ENCODE measurements at places on chromosomes 1 and 21. TPM values are rescaled to one million over a fixed set of nuclear protein-coding genes. Genes with fewer than 3 reads are reported as not detected.

The UTS2 gene
- not detected for total RNA-seq

The TCHH gene
- not detected for total RNA-seq

The KCNJ6 gene
- 4.2 TPM for total RNA-seq

The CYP4A22 gene
- not detected for total RNA-seq

The PTGS2 gene
- 1.5 TPM for total RNA-seq

GRCh38 chr1:83102630-83103071, 896.3 kb downstream of the TTLL7 start:
- no peaks in the 10 kb centered on the region for H3K27me3 ChIP-seq
- no peak overlapping the region for H3K27ac ChIP-seq
- H3K4me1 ChIP-seq = peaks cover 35% of the 10 kb centered on the region
- DNase-seq = no peak
- H3K4me3 ChIP-seq = no peak overlapping the region

- H3K4me1 ChIP-seq = peaks cover 23% of the 10 kb centered on the region
- H3K4me3 ChIP-seq = no peak overlapping the region
- no peak overlapping the region for H3K27ac ChIP-seq
- no peaks in the 10 kb centered on the region for H3K36me3 ChIP-seq
- no peaks in the 10 kb centered on the region for H3K27me3 ChIP-seq
Measured at GRCh38 chr1:8473121-8473875, 155.4 kb downstream of the SLC45A1 start.

- H3K36me3 ChIP-seq = peaks cover 14% of the 10 kb centered on the region
- peaks cover 87% of the 10 kb centered on the region for H3K4me1 ChIP-seq
- DNase-seq = no peak
- H3K27me3 ChIP-seq = no peaks in the 10 kb centered on the region
Measured at GRCh38 chr1:225595974-225596551, 56.9 kb downstream of the ENAH start.

- H3K4me3 ChIP-seq = peak overlapping the region; percentile 66
- H3K4me1 ChIP-seq = peaks cover 33% of the 10 kb centered on the region
- no peak overlapping the region for H3K27ac ChIP-seq
- peaks cover 5% of the 10 kb centered on the region for H3K36me3 ChIP-seq
- peaks cover 24% of the 10 kb centered on the region for H3K27me3 ChIP-seq
- DNase-seq = peak; percentile 86
Measured at GRCh38 chr1:155079487-155080311, 1.1 kb downstream of the EFNA3 start.

GRCh38 chr1:86471291-86471690, 2.6 kb downstream of the CLCA1 start:
- no peak overlapping the region for H3K27ac ChIP-seq
- no peaks in the 10 kb centered on the region for H3K27me3 ChIP-seq
- no peak overlapping the region for H3K4me3 ChIP-seq
- no peaks in the 10 kb centered on the region for H3K36me3 ChIP-seq

DNA sequence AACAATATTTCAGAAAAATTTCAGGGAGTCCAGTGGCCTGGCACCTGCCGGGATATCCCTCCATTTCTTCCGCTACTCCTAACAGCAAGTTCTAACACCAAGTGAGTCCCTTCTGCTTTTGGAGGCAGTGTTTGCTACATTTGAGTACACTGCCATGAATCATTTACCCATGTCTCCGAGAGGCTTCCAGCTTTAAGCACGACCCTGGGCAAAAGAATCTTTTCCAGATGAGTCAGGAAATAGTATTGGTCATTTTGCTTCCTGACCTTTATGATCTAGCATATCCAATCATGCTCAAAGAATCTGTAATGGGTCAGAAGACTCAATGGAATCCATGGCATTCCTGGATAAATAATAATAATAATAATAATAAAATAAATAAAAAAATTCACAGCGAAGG, 60.7 kb upstream of the FMN2 start:
- peak overlapping the region; percentile 60 for H3K27ac ChIP-seq
- H3K4me1 ChIP-seq = peaks cover 16% of the 10 kb centered on the region
- no peak overlapping the region for H3K4me3 ChIP-seq
- no peaks in the 10 kb centered on the region for H3K27me3 ChIP-seq
- DNase-seq = no peak

- H3K27ac ChIP-seq = peak overlapping the region; percentile 71
- peaks cover 18% of the 10 kb centered on the region for H3K4me1 ChIP-seq
- no peak overlapping the region for H3K4me3 ChIP-seq
- no peaks in the 10 kb centered on the region for H3K27me3 ChIP-seq
Measured at GRCh38 chr1:162548170-162548569, 13.4 kb upstream of the UAP1 start.

- no peak overlapping the region for H3K4me3 ChIP-seq
- H3K4me1 ChIP-seq = peaks cover under 1% of the 10 kb centered on the region
- no peaks in the 10 kb centered on the region for H3K36me3 ChIP-seq
- no peak for DNase-seq
- no peaks in the 10 kb centered on the region for H3K27me3 ChIP-seq
Measured at GRCh38 chr1:184399192-184399847, 12.5 kb downstream of the C1orf21 start.
